ENCODE measurements at places on chromosomes 16 and 17.

- no peak for DNase-seq
Observed at GRCh38 chr17:40112191-40112711, 9.5 kb upstream of the MSL1 start.

GRCh38 chr17:66540131-66540781 is 237.8 kb downstream of the PRKCA start:
- DNase-seq: no peak

- DNase-seq: no peak
Observed at GRCh38 chr17:67679225-67679624, 38.5 kb upstream of the NOL11 start.

GRCh38 chr17:10120109-10120485 is 78.3 kb downstream of the GAS7 start:
- DNase-seq: peak; percentile 55

GRCh38 chr17:72506773-72507172 is 386.0 kb downstream of the SOX9 start:
- no peak for DNase-seq

DNA sequence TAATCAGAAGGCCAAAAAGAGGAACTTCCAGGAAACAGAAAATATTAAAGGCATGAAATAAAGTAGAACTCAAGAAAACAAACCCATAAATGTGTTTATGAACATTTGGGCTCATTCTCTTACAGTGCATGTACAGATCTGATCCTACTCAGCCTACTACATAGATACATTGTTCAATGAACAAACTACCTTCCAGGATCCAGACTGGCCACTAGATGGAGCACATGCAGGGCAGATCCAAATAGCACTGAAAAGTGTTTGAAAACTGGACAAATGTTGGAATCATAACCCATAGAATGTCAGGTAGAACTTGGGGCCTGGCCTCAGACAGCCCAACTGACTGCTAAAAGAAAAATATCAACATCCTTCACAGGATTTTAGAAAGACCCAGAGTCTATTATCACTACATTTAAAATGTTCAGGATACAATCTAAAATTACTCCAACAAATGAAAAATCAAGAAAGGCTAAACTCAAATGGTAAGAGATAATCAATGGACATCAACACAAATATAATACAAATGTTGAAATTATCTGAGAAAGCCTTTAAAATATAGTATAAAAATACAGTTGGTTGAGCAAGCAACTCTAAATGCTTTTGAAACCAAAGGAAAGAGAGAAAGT is 122.4 kb upstream of the NUDT7 start:
- DNase-seq: peak; percentile 35

- peak; percentile 30 for DNase-seq
Observed at GRCh38 chr17:37488607-37489196, 989 bp upstream of the DUSP14 start.

- DNase-seq: no peak
Observed at GRCh38 chr17:81500047-81500446, 12.6 kb downstream of the ACTG1 start.

DNA sequence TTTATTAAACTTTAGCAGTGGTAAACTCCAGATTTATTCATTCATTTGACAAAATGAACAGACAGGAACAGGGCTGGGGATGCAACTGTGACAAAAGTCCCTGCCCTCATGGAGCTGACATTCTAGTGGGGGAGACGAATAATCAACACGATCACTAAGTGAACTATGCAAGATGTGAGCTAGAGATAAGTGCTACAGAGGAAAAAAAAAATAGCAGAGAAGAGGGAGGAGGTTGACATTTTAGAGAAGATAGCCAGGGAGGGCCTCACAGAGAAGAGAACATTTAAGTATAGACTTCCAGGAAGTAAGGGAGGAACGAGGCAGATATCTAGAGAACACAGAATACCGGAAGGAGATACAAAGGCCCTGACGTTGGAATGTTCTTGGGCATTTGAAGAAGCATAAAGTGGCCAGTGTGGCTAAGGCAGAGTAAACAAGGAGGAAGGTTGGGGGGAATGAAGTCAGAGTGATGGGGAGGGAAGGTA is 17.9 kb upstream of the AP1G1 start:
- no peak for DNase-seq

DNA sequence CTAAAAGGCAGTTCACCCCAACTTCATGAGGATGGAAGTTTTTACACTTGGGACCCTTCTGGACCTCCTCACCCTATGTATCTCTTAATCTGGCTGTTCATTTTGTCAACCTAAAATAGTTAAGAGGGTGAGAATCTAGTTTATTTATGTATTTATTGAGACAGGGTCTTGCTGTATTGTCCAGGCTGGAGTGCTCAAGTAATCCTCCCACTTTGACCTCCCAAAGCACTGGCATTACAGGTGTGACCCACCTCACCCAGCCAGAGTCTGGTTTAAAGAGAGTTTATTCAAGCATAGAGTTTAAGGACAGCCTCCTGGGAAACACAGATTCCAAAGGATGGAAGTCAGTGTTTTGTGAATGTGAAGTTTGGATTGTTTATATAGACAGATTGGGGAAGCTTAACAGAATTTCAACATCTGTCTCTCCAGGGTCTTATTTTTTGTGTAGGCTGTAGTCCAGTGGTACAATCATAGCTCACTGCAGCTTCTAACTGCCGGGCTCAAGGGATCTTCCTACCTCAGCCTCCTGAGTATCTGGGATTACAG is 8.0 kb upstream of the APPBP2 start:
- no peak for DNase-seq

DNA sequence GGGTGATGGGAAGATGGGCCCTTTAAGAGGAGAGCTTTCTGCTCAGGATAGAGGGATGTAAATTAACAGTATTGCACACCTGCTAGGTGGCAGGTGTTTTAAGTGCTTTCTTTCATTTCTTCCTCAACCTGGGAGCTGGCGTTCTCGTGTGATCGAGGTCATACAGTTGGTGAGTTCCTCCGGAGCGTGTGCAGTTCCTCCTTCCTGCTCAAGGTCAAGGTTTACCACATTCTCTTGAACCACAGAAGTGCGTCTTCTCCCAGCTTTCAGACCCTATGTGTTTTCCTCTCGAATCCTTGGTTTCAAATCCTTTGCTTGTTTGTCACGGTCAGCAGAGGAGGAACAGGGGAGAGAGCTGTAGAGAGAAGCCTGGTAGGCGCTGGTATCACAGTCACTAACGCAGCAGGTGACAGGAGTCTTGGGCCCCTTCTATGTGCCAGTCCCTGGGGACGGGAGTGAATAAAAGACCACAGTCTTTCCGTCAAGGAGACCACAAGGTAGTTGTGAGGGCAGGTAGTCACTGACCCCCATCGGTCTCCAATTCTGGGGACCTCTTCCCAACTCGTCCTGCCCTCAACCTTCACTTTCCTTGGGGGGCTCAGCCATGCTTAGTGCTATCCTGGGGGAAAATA is 791 bp downstream of the DNAI2 start:
- DNase-seq: no peak

GRCh38 chr17:63692195-63692816 is 7.6 kb downstream of the LIMD2 start:
- no peak for DNase-seq

DNA sequence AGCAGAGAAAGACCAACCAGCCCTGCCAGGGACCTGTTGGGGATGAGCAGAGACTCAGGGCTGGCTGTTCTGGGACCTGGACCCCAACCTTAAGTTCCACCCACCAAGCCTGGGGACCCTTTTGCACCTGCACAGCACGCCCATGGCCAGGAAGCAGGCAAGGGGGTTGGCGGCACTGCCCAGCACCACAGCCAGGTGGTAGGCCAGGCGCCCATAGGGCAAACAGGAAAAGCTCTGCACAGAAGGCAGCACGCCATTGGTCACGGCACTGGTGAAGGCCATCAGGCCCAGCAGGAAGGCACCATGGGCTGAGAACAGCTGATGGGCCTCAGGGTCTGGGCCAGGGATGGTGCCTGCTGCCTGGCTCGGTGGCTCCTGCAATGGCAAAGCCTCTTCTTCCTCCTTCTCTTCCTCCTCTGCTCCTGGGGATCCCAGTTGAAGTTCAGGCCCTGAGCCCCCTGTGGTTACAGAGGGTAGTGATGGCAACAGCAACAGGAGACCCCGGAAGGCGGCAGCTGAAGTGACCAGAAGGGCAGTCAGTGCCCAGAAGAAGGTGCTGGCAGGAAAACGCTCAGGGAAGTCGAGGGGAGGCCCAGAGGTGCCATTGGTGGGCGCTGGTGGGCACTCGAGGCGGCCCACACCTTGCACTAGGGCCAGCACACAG is 1.7 kb downstream of the SLC52A1 start:
- no peak for DNase-seq
